ENCODE measurements at places on chromosomes 3 and 15.
A peak's percentile ranks its signal among the peaks of the same experiment; 100 is the strongest.

GRCh38 chr3:105785803-105786202, 83.0 kb downstream of the CBLB start:
- DNase-seq, result no peak

DNA sequence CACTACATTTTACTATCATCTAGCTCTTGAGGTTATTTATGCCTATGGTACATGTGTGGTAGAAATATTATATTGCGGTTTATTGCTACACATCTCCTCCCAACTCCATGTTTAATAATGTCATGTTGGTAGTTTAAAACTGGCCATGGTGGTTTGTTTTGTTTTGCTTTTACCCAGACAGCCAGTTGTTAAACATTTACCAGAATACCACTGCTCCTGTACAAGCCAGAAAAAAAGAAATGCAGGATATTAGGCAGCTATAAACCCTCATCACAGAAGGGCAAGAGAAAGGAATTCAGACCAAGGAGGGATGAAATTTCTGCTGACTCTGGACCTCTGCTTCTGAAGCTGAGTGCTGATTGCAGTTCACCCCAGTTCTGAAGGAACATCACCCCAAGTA, 451.8 kb upstream of the IL12A start:
- DNase-seq, result no peak

DNA sequence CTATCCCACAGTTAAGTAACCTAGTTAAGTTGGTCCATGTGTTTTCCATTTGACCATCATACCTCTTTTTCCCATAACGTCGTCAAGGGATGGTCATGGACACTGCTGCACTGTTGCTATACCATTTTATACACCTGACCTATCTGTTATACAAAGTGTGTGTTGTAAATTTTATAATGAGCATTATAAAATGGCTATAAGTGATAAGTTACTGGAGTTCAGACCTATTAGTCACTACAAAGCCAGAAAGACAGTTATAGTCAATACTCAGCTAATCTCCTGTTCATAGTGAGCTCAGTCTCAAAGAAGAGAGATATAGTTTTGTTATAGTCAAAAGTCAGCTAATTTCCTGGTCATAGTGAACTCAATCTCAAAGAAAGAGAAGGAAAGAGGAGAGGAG, 18.9 kb upstream of the CTNNB1 start:
- no peak for DNase-seq

DNA sequence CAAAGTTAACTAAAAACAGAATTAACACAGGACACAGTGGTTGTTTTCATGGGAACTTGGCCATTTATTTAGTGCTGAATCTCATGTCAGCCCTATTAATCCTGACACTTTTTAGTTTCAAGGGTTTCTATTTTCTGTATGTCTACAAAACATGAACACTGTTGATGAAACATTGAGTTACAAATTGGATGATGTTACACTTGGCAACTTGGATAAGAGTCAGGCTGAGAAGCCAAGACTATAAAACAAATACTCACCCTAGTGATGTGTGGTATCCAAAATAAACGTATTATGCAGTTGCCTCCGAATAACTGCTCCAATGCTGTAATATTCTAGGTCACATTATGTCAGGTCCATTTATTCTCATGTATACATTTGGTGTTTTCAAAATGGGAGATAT, 349.6 kb downstream of the ZIC1 start:
- no peak for DNase-seq

DNA sequence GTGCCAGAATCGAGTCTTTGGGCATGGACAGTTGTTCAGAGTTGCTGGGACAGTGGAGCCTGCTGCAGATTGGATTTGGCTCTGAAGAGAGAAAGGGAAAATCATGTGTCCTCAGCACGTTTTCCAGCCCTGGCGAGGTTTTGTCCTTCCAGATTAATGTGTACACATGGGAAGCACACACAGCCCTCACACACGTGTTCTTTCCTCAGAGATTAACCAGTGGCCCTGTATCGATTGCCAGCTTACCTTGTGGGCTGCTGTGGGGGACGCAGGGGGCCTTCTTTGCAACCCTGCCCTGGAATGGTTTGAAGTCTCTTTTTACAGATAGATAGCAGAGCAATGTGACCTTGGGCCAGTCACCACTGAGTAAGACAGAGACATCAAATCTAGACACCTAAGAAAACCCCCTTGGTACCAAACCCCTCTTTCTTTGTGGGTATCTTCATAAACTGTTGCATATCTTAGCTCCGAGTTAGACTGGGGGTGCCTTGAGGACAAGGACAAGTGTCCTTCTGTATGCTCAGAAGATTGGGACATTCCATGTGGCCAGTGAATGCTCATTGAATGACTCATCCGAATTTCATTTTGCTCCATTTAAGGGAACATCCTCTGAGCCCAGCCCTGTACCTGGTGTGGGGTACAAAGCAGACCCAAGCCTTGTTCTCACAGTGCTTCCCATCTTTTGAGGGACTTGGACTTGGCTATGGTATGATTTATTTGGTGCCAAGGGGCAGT, 48.0 kb downstream of the SMAD6 start:
- DNase-seq, result no peak

- DNase-seq, result no peak
These were observed 63.5 kb downstream of the MESD start for GRCh38 chr15:80926126-80926525.

GRCh38 chr15:80706161-80706560, 11.1 kb downstream of the ABHD17C start:
- DNase-seq, result no peak

DNA sequence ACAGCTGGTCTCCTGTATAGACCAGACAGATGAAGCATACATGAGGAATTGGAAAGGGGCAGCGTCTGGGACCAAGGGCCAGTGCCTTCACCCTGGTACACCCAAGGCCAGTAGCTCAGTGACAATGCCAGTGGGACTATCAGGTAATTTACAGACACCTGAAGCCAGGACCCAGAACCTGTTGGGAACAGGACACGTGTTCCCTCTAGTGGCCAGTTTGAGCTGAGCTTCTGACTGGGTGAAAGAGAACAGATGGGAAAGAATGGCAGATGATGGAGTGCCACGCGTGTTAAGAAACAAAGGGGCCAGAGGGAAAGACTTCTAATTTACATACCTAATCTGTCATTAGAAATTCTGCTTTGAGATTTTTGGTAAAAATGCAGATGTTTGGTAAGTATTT, 5.1 kb upstream of the SLC25A38 start:
- DNase-seq, result peak; percentile 31

DNA sequence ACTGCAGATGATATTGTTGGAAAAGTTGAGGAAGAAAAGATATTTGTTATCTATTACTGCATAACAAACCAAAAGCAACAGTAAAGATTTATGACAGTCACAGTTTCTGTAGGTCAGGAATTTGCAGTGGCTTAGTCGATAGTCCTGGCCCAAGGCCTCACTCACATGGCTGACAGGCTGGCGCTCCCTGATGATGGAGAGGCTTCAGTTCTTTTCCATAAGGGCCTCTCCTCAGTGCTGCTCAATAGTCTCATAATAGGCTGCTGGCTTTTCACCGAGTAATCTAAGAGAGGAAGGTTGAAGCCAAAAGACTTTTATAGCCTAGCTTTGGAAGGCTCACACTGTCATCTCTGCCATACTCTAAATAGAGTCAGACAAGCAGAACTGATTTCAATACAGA, 17.7 kb downstream of the IREB2 start:
- no peak for DNase-seq

- DNase-seq, result no peak
These were observed 45.2 kb downstream of the LRCH3 start for GRCh38 chr3:197836244-197836643.

GRCh38 chr15:50425219-50425618, 1.0 kb downstream of the USP8 start:
- DNase-seq, result no peak

DNA sequence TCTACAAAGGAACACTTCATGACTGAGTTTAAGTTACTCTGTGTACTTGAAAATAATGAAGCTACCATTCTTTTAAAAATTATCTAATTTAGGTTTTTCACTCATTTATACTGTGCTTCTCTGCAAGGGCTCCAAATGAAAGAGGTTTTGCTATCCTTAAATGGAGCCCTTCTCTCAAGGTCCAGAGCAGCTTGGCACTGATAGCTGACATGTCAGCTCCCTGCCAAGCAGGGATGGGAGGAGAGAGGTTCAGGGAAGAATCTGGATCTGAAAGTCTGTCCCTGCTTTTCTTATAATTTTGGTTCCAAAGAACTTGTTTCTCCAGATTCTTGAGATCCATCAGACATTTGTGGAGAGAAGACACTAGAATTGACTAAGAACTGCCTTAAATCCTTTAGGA, 39.1 kb downstream of the MRPS11 start:
- no peak for DNase-seq

DNA sequence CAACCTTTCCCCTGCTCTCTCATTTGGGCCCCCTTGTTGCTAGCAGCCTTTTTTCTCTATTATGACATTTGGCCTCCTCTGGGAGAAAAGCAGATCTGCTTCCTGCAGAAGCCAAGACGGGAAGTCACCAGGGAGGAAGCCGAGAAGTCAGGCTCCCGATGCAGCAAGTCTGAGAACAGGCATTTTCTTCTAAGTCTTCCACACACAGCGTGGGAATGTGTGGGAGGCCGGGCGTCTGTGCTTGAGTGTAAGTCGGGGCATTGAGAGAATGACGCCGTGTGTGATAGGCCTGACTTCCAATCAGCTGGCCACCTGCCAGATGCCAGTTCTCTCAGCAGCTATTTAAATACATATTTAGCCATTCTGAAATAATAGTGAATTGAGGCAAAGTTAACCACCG, 75.8 kb upstream of the FAM98B start:
- DNase-seq, result no peak

DNA sequence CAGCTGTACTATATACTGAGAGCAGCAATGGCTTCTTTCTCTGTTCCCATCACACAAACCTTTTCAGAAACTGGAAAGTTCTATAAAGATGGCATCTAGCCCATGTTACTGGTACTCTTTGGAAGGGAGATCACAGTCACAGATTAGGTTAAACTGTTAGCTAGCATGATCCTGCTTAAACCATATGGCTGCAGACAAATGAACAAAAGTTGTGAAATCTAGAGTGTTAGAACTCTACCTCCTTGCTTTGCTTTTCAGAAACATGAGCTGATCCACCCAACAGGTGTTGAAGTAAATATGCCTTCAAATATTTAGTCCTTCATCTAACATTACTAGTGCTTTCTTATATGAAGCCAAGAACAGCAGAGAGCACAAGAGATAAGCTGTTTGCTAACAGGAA, 102.6 kb downstream of the SNRK start:
- DNase-seq, result no peak

- DNase-seq, result no peak
These were observed 276.6 kb upstream of the LRTM1 start for GRCh38 chr3:55204417-55204816.

GRCh38 chr15:37743826-37744225, 190.6 kb upstream of the TMCO5A start:
- no peak for DNase-seq

- DNase-seq, result no peak
These were observed 84.0 kb upstream of the CACNA2D3 start for GRCh38 chr3:54038391-54038790.

GRCh38 chr3:7875925-7876324, 625.7 kb upstream of the LMCD1 start:
- no peak for DNase-seq

- no peak for DNase-seq
These were observed 246.5 kb upstream of the MDFIC2 start for GRCh38 chr3:70558956-70559355.

GRCh38 chr3:178003756-178004155, 532.5 kb upstream of the KCNMB2 start:
- no peak for DNase-seq

GRCh38 chr3:192259661-192260060, 467.7 kb downstream of the FGF12 start:
- no peak for DNase-seq

- DNase-seq, result no peak
These were observed 13.1 kb downstream of the GABRR3 start for GRCh38 chr3:98021830-98022560.

DNA sequence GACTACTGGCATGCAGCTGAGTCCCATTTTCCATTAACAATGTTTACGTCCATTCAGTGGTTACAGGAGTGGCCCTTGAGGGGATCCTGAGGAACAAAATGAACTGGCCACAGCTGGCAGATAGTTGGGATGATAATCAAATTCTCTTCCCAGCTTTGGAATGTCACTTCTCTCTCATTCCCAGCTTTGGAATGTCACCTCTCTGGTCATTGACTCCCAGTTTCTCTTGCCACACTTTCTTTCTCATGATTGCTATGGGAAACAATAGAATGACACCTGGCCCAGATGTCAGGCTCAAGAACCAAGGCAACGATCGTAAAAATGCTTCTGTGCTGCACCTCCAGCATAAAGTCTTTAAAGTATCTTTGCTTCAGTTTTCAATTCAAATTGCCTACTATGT, 34.0 kb downstream of the ATP13A4 start:
- DNase-seq, result no peak

- no peak for DNase-seq
These were observed 633.4 kb upstream of the KCNMB2 start for GRCh38 chr3:177902876-177903275.

All from T-helper 9 cell (primary cell).